Activated CD8-positive, alpha-beta memory T cell treated with anti-CD3 and anti-CD28 coated beads for 1 hour (primary cell): ENCODE measurements at places on chromosomes 4 and X.

- DNase-seq: no peak
Observed at GRCh38 chr4:5828005-5828391, 64.9 kb downstream of the CRMP1 start.

DNA sequence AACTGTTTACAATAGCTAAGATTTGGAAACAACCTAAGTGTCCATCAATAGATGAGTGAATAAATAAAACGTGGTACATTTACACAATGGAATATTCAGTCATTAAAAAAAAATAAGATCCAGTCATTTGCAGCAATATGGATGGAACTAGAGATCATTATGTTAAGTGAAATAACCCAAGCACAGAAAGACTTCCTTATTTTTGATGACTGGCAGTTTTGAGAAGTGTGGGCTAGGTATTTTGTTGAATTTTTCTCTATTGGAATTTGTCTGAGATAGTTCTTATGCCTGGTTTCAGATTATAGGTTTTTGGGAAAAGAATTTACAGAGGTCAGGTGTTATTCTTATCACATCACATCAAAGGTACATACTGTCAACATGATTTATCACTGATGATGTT, 293.8 kb upstream of the ARSJ start:
- no peak for DNase-seq

- DNase-seq: no peak
Observed at GRCh38 chr4:137528673-137529072, 3.6 kb downstream of the PCDH18 start.

DNA sequence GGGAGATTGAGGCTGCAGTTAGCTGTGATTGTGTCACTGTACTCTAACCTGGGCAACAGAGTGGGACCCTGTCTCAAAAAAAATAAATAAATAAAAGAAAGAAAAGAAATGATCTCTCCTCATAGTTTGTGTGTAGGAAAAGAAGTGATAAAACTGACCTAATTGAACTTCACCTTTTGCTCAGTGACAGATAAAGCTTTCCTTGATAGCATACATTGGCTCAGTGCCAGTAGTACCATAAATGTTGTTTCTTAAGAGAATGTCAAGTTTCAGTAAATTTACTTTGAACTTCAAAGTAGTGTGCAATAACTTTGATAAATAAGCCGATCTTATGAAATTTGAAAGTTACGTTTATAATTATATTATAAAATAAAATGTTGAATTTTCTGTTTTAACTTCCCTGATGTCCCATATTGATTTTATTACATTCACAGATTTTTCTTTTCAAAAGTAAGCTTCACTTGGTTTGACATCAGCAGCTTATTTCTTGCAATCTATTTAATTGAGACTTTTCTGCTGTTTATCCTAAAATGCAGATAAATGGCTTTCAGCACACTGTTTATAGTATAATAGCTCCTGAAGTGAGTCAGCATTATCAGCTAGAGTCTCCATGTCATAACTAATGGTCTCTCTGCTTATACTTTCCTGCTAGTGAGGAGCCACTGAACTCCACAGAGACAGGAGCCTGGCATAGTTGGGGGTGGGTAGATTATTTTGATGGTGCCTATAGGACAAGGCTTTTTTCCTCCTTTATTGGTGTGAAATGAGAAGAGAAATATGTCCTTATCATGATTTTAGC, 330.1 kb downstream of the BMPR1B start:
- DNase-seq: no peak

GRCh38 chrX:132486599-132487178, 2.1 kb downstream of the MBNL3 start:
- no peak for DNase-seq

DNA sequence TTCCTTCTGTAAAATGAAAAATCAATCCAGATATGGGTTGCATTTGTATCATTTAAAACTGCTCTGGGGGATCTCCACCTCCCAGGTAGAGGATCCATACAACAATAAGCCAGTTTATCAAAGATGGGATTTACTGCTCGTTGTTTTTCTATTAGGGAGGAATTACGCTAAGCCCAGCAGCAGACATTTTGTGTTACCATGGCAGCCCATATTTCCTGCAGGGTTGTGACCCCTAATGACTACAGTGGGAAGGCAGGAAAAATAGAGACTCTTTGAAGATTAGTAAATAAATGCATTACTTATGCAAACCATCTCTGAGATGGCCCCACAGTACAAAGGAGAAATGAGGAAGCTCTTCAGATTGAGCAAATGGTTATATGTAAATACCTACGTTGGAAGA, 253.4 kb upstream of the GPR101 start:
- DNase-seq: no peak

DNA sequence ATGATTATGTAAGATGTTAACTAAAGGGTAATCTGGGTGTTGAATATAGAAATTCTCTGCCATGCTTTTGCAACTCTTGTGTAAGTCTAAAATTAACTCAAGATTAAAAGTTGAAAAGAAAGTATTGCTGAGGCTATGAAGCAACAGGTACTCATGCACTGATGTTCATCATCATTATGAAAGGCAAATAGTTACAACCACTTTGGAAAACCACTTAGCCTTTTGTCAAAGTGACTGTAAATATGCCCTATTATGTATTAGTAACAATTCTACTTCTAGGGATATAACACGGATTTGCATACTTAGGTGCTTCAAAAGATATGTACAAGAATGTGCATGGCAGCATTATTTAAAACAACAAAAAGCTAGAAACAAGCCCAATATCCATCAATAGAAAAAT, 227.8 kb upstream of the CXXC4 start:
- DNase-seq: no peak

GRCh38 chr4:84582302-84582987, 482 bp upstream of the CDS1 start:
- DNase-seq: peak; percentile 77

DNA sequence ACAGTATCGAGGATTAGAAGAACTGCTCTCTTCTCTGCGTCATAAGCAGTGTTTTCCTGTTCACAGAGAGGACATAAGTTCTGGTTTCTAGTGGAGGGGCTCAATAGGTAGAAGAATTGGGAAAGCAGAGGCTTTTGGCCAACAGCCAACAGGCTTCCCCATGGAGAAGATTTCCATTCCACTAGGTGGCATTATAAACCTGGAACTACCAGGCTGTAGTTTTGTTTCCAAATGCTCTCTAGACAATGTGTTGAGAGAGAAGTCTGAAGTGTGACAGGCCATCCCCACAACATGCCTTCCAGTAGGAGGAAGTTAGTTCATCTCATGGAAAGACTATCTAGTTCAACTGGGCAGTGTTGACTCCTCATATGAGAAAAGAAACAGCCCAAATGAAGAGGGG, 63.8 kb upstream of the ANXA10 start:
- no peak for DNase-seq

DNA sequence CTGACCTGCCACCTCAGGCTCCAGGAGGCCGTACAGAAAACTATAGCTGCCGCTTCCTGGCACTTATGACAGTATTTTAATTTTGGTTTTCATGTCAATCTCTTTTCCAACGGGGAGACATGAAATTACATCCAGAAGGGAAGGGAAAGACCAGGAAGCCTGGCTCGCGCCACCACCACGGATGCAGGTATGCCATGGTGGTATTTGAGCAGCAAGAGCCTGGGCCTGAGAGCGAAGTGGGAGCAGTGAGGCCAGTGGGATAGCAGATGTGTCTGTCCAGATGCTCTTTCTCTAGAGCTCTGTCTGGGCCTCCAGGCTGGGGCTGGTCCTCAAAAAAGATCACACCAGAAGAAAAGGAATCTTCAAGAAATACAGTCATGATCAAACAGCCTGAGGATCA, 82.5 kb upstream of the CPEB2 start:
- DNase-seq: no peak

DNA sequence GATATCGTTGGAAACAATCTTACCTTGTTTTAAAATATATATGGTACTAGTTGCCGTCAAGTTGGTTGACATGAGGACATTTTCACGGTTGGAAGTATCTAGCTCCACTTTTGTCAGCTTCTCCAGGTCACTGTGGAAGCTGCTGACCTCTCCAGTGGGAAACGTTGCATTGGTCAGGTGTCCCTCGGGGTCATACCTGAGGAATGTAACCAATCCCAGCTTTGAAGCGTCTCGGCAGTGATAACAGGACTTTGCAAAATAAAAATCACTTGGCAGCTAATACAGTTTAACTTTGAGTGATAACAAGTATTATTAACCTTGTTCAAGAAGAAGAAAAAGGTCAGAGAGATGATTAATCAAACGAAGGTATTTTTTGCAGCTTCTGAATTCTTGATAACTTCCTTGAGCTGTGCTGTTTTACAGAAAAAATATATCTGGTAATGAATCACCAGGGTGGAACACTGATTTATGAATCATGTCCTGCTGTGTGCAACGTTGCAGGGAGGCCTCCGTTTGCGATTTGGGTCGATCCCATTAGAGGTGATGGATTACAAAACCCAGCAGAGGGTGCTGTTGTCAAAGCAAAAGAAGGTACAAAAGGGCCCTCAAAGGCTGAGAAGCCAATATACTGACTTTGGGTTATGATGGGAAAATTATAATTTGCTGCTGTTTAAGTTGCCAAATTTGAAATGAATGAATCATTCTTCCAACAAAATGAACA, 60.1 kb downstream of the SH2D1A start:
- peak; percentile 13 for DNase-seq

DNA sequence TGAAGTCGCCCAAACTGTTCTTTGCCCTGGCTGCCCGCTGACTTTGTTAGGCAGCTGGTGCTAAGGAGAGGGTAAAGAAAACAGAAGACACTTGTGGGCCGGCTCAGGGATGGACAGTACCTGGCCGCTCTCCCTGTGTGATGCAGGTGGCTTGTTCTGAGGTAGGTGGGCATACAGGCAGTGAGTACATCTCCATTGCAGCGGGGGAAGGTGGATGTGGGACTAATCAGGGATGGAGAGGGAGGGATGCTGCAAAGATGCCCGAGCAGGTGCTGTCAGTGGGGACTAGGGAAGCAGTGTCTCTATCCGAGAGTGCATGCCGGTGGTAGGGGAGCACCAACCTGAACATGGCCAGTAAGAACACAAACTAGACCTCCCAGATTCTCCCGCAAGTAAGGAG, 67.0 kb downstream of the SORBS2 start:
- DNase-seq: no peak

- no peak for DNase-seq
Observed at GRCh38 chr4:113106108-113106507, 56.7 kb downstream of the ANK2 start.

GRCh38 chr4:7381221-7381889, 53.4 kb downstream of the PSAPL1 start:
- DNase-seq: no peak

DNA sequence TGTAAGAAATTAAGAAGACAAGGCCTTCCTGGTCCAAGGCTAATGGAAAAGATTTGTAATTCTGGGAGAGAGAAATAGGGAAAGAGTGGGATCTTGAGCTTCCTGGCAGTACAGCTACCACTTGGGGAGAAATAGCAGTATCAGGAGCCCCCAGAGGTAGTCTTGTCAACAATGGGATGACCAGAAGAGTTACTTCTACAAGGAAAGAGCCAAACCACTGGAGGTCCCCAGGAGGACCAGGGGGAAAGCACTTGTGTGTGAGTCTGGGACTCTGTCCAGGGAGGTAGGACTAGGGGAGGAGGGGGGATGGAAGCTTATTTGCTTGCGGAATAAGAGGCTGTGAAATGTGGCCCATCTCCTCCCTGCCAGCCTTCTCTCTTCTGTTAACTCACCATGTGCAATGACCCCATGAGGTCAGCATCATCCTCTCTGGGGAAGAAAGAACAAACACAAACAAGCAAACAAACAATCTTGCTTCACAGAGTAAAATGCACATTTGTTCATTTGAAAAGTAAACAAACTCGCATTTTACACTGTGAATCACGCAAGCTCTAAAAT, 160.1 kb downstream of the STK32B start:
- DNase-seq: no peak

DNA sequence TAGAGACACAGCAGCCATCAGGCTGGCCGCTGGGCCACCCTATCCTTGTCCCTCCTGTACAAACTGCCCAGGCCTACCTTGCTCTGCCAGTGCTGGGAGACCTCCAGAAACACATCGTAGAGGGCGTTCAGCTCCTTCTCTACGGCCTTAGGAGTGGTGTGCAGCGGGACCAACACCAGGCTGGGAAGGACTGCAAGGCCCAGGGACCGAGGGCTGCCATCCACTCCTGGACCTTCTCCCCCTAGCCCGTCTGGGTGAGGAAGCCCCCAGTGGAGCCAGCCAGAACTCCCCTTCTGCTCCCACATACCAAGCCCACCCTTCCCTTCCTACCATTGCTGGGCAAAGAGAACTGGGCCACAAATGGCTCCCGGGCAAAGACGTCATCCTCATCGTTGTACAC, 5.0 kb downstream of the RPL10 start:
- DNase-seq: no peak

- no peak for DNase-seq
Observed at GRCh38 chrX:123871309-123871708, 11.5 kb downstream of the XIAP start.

- DNase-seq: no peak
Observed at GRCh38 chrX:3994315-3994714, 280.9 kb upstream of the PRKX start.

GRCh38 chrX:8728932-8729535, 2.9 kb downstream of the ANOS1 start:
- no peak for DNase-seq

GRCh38 chr4:5143940-5144339, 92.7 kb downstream of the STK32B start:
- no peak for DNase-seq

- no peak for DNase-seq
Observed at GRCh38 chr4:2416564-2417225, 1.8 kb downstream of the ZFYVE28 start.
